ENCODE measurements at places on chromosomes 4 and X. TPM values are rescaled to one million over a fixed set of nuclear protein-coding genes. Genes with fewer than 3 reads are reported as not detected.

DNA sequence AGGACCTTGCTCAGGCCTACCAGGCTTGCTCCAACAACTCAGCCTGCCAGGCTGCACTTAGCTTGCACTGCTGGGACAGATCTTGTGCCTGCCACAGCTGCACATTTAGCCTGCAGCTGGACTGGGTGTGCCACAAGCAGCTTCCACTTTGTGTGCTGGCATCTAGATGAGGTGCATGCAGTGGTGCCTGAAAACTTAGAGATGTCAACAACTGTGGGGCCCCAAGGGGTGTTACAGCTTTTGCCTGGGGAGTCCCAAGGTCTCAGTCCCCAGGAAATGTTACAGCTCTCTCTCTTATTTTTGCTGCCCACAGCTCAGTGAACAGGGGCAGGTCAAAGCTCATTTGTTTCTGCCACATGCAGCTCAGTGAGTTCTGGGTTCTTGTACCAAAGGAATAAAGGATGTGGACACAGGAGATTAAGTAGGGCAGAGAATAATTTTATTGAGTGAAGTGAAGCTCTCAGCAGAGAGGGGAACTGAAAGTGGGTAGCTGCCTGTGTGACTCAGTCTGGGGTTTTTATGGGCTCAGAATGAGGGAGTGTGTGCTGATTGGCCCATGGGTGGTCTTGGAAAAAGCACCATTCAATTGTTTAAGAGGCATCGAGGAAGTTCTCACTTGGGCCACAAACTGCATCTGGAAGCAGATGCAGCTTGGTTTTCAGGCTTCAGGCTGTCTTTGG, 828.3 kb downstream of the TECRL start:
- no peak overlapping the region for H3K27ac ChIP-seq
- H3K4me3 ChIP-seq, result no peak overlapping the region
- H3K4me1 ChIP-seq, result no peaks in the 10 kb centered on the region
- no peak for DNase-seq
- H3K27me3 ChIP-seq, result no peaks in the 10 kb centered on the region

GRCh38 chrX:45208121-45208856, 7.6 kb upstream of the DIPK2B start:
- no peak for DNase-seq
- H3K36me3 ChIP-seq, result no peaks in the 10 kb centered on the region
- H3K27me3 ChIP-seq, result no peaks in the 10 kb centered on the region
- no peaks in the 10 kb centered on the region for H3K4me1 ChIP-seq
- H3K4me3 ChIP-seq, result no peak overlapping the region

- no peak overlapping the region for H3K4me3 ChIP-seq
- no peaks in the 10 kb centered on the region for H3K4me1 ChIP-seq
- H3K27ac ChIP-seq, result no peak overlapping the region
- H3K27me3 ChIP-seq, result no peaks in the 10 kb centered on the region
- H3K36me3 ChIP-seq, result no peaks in the 10 kb centered on the region
Measured at GRCh38 chrX:106952988-106953387, 32.8 kb downstream of the CLDN2 start.

DNA sequence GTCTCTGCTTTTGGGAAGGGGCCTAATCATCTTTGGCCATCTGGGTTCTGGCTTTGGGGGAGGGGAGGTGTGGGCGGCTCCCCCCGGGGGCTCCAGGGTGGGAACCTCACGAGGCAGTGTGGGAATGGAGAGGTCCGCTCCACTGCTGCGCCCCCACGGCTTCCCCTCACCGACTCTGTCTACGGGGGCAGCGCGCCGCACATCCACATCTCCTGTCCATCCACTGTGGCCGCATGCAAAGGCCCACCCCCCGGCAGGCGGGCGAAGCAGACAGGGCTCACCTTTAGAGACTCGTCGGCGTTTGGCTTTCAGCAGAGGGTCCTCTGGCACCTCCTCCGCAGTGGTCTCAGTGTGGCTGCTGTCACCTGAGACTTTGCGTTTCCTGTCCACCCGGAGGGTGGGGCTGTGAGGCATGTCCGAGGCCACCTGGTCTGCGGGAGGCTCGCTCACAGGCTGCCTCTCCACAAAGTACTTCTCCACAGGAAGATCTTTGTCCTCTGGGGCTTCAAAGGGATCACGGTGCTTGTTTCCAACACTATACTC, 33.6 kb downstream of the BCOR start:
- H3K36me3 ChIP-seq, result peaks cover 11% of the 10 kb centered on the region
- no peaks in the 10 kb centered on the region for H3K4me1 ChIP-seq
- H3K27ac ChIP-seq, result no peak overlapping the region
- no peak overlapping the region for H3K4me3 ChIP-seq
- DNase-seq, result no peak

DNA sequence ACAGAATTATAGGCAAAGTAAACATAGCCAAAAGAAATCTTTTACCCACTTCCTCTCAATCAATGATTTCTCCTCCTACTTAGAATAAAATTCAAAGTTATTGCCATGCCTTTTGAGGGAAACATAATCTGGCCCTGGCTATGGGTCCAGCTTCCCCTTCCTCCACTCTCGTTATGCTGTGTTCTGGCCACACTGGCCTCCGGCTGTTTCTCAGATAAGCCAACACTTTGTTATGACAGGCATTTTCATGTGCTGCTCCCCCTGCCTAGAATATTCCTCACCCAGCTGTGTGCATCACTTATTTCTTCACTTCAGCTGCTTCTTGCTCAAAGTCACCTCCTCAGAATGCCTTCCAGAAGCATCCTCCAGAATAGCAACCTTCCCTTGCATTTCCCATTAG, 386.6 kb upstream of the AADAT start:
- no peak for DNase-seq
- no peak overlapping the region for H3K4me3 ChIP-seq
- no peak overlapping the region for H3K27ac ChIP-seq
- H3K27me3 ChIP-seq, result no peaks in the 10 kb centered on the region
- H3K36me3 ChIP-seq, result no peaks in the 10 kb centered on the region
- no peaks in the 10 kb centered on the region for H3K4me1 ChIP-seq

- H3K36me3 ChIP-seq, result no peaks in the 10 kb centered on the region
- H3K4me3 ChIP-seq, result peak overlapping the region; percentile 40
- no peak overlapping the region for H3K27ac ChIP-seq
- no peaks in the 10 kb centered on the region for H3K4me1 ChIP-seq
- no peaks in the 10 kb centered on the region for H3K27me3 ChIP-seq
Measured at GRCh38 chr4:27048429-27049238, 188.0 kb downstream of the STIM2 start.

Gene DCTD
- total RNA-seq, result 88.6 TPM

GRCh38 chrX:131072871-131073571, 14.9 kb downstream of the ARHGAP36 start:
- DNase-seq, result no peak
- H3K27me3 ChIP-seq, result peaks cover 11% of the 10 kb centered on the region
- no peaks in the 10 kb centered on the region for H3K4me1 ChIP-seq
- H3K27ac ChIP-seq, result no peak overlapping the region
- H3K36me3 ChIP-seq, result no peaks in the 10 kb centered on the region

DNA sequence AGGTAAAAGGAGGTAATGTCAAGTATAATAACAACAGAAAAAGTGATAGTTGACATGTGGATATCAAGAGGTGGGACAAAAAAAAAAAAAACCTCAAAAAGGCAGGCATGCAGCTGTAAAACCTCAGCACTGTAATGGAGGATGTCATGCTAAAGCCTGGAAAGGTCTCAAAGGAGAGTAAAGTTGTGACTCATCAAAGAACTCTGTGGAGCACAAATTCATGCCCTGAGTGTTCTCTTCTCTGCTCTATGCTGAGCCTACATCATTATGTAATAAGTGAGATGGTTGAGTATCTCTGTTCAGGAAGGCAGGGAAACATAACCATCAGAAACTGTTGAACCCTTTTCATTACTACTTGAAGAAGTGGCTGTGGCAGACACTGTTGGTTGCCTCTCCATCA, 597.8 kb downstream of the BCOR start:
- no peaks in the 10 kb centered on the region for H3K36me3 ChIP-seq
- no peak overlapping the region for H3K27ac ChIP-seq
- no peaks in the 10 kb centered on the region for H3K27me3 ChIP-seq

- no peaks in the 10 kb centered on the region for H3K27me3 ChIP-seq
- no peaks in the 10 kb centered on the region for H3K36me3 ChIP-seq
- no peak overlapping the region for H3K4me3 ChIP-seq
- H3K4me1 ChIP-seq, result peaks cover 15% of the 10 kb centered on the region
Measured at GRCh38 chrX:19748896-19749680, 138.3 kb downstream of the SH3KBP1 start.

DNA sequence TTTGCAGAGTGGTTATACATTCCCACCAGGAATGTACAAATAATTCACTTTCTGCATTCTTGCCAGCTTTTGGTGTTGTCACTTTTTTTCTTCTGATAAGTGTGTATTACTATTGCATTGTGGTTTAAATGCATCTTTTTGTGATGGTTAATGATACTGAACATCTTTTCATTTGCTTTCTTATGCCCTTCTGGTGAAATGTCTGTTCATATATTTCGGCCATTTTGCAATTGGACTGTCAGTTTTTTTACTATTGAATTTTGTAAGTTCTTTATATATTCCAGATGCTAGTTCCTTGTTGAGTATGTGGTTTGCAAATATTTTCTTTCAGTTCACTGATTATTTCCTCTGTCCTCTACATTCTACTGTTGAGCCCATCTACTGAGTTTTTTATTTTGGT, 19.4 kb upstream of the BMP2K start:
- DNase-seq, result no peak
- H3K4me3 ChIP-seq, result no peak overlapping the region
- no peaks in the 10 kb centered on the region for H3K4me1 ChIP-seq

Gene MAGEA2B
- total RNA-seq, result not detected

DNA sequence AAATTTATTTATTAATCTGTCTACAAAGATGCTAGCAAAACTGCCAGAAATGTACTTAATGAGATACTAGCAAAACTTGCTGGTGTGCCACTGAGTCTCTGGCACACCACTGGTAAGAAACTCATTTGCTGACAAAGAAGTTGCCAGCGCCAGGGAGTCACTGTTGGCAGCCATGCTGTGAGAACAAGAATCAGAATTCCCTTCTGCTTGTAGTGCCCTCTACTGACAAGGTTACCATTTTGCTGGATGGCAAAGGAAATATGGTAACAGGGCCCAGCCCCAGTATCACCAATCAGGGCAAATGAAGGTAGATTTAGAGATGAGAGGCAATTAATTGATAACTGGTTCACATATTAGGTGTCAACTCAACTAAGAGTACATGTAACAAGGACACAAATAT, 750.1 kb upstream of the ADGRL3 start:
- H3K27ac ChIP-seq, result no peak overlapping the region
- no peak overlapping the region for H3K4me3 ChIP-seq
- no peaks in the 10 kb centered on the region for H3K4me1 ChIP-seq
- DNase-seq, result no peak
- no peaks in the 10 kb centered on the region for H3K36me3 ChIP-seq

- no peak for DNase-seq
- H3K4me3 ChIP-seq, result no peak overlapping the region
- H3K27me3 ChIP-seq, result no peaks in the 10 kb centered on the region
- H3K36me3 ChIP-seq, result no peaks in the 10 kb centered on the region
- H3K27ac ChIP-seq, result no peak overlapping the region
Measured at GRCh38 chr4:7371210-7371941, 63.4 kb downstream of the PSAPL1 start.

Gene ATP2B3
- total RNA-seq, result not detected

Gene CENPC
- 24.0 TPM for total RNA-seq

- H3K4me1 ChIP-seq, result no peaks in the 10 kb centered on the region
- no peak overlapping the region for H3K27ac ChIP-seq
- H3K27me3 ChIP-seq, result no peaks in the 10 kb centered on the region
- no peak overlapping the region for H3K4me3 ChIP-seq
Measured at GRCh38 chrX:3609810-3610209, 103.6 kb downstream of the PRKX start.

DNA sequence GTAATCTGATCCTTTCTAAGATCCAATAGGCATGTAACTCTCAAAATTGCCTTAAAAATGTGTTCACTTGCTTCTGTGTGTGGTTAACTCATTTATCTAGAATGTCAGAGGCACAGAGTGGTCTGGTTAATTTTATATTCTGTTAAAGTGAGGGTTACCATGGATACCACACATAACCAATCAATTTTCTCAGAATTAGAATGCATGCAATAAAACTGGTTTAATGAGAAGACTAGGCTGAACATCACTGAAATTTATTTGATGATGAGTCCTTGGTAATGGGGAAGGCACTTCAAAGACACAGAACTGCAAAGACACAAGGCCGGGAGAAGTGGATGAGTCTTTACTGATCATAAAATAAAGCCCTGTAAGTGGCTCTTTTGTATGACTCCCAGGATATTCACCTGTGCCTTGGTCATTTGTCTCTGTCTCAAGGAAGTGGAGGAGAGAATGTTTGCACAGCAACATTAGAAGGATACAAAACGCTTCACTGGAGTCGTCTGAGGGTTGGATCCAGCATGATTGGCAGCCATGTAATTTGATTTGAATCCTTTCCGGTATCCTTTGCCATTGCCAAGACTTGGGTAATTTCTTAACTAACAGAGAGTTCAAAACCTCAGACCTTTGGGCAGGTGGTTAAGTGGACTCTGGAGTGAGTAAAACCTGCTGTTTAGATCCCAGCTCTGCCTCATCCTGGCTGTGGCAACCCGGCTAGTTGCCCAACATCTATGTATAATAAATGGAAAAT, 94.0 kb upstream of the RBPJ start:
- no peak overlapping the region for H3K27ac ChIP-seq
- no peaks in the 10 kb centered on the region for H3K27me3 ChIP-seq
- H3K4me1 ChIP-seq, result no peaks in the 10 kb centered on the region
- H3K4me3 ChIP-seq, result no peak overlapping the region
- H3K36me3 ChIP-seq, result no peaks in the 10 kb centered on the region
- DNase-seq, result no peak

Gene DUX4
- total RNA-seq, result not detected

Gene MSMO1
- total RNA-seq, result 213 TPM

DNA sequence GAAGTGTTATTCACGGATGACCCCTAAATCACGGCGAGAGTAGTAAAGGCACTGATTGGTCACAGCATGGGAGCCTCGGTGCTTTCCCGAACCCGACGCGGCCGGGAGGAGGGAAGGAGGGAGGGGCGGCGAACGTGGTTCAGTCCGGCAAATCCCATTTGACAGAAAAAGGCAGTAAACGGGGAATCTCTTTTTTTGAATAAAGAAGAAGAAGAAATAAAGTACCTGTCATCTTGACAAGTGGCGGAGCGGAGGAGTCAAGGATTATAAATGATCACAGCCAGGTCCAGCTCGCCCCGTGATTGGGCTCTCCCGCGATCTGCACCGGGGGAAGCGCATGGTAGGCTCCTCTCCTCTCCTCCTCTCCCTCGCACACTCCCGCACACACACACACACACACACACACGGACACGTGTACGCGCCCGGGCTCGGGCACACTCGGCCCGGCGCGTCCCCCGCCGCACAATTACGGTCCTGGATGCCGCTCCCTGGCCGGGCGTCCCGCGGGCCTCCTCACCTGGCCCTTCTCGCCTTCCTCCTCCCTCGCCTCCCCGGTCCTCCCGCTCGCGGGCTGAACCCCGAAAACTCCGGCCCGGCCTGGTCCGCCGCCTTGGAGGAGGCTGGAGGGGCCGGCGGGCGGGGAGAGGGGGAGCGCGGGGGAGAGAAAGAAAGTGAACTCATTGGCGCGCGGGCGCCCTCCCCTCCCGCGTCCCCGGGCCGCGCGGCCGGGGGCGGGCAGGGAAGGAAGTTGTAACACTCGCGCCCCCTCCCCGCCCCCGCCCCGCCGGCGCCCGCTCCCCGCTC, 99.2 kb upstream of the TENM3 start:
- peaks cover 12% of the 10 kb centered on the region for H3K4me1 ChIP-seq
- peak; percentile 63 for DNase-seq
- H3K27me3 ChIP-seq, result peaks cover 83% of the 10 kb centered on the region
- H3K4me3 ChIP-seq, result peak overlapping the region; percentile 53
- no peaks in the 10 kb centered on the region for H3K36me3 ChIP-seq

- H3K36me3 ChIP-seq, result no peaks in the 10 kb centered on the region
- no peak for DNase-seq
- H3K4me3 ChIP-seq, result no peak overlapping the region
- H3K4me1 ChIP-seq, result no peaks in the 10 kb centered on the region
- H3K27me3 ChIP-seq, result no peaks in the 10 kb centered on the region
Measured at GRCh38 chrX:51837921-51838320, 55.5 kb upstream of the MAGED1 start.

Gene PABPC1L2B
- total RNA-seq, result not detected

Gene RBMXL3
- not detected for total RNA-seq

All from upper lobe of right lung (tissue), 1 donor.